ENCODE measurements at places on chromosomes 16 and 17.

DNA sequence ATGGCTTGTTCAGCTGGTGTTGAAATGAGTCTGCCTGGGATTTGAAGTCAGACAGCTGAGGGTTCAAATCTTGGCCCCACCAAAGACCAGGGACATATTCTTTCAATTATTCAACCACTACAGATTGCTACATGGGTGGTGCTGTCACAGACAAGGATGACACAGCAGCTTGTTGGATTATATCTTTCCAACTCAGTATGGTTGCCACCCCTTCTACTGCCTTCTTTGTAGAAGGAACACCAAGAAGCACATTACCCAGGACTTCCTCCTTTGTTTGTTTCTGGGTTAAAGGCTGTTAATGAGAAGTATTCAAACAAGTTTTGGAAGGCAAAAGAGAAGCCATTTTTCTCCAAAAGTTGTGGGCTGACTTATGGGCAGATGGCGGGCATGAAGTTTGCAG is 78.6 kb downstream of the COPRS start:
- DNase-seq = no peak

GRCh38 chr17:40862985-40863733 is 3.9 kb downstream of the KRT12 start:
- no peak for DNase-seq

GRCh38 chr16:35492225-35492624 is 2032.8 kb downstream of the TP53TG3F start:
- no peak for DNase-seq

DNA sequence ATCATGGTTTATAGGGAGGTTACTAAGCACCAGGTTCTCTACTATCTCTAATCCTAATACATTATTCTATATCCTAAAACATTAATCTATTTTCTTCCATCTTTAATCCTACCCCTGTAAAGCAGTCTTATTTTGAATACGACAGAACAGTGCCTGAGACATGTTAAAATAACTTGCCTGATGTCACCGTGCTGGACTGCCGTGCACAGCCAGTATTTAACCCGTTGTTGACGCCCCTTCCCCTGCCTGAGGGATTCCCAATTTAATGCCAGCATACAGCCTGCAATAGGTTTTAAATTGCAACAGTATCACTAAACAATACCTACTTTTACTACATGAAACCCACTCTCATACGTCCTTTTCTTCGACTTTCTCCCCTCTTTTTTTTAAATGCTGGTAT is 133.3 kb downstream of the PARN start:
- no peak for DNase-seq

GRCh38 chr17:79547586-79547985 is 63.3 kb downstream of the RBFOX3 start:
- DNase-seq = no peak

All from left forelimb (tissue), 1 donor.